ENCODE measurements at places on chromosomes 1 and 21.

- DNase-seq, result no peak
Observed at GRCh38 chr1:46019348-46019747, 113.1 kb downstream of the PIK3R3 start.

DNA sequence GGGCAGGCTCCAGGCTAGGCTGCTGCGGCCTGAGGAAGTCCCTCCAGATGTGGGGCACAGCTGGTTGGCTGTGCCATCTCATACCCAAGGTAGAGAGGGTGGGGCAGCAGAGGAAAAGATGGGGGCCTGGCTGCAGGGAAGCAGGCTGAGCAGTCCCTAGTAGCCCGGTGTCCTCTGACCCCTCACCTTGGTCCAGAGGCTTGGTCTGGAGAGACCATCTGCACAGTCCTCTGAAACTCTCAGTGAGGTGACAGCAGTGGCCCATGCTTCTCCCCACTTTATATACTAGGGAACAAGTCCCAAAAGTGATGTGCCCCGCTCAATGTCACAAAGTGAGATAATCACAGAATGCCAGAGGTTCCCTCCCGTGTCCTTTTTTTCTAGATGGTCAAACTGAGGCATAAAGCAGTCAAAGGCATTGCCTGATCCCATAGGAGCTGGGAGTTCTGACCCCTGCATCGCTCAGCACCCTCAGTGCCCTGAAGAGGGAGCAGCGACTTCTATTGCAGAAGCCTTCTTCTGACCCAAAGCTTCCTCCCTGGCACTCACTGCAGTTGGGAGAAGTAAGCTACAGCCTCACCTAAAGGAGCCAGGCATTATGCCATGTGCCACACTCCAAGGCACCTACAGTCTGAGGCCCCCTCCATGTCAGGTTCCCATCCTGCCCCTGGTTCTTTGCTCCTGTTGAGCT, 45.5 kb downstream of the TRABD2B start:
- DNase-seq, result no peak

- no peak for DNase-seq
Observed at GRCh38 chr1:232452117-232452516, 177.8 kb downstream of the SIPA1L2 start.

- DNase-seq, result no peak
Observed at GRCh38 chr1:15258833-15259621, 12.0 kb downstream of the FHAD1 start.

DNA sequence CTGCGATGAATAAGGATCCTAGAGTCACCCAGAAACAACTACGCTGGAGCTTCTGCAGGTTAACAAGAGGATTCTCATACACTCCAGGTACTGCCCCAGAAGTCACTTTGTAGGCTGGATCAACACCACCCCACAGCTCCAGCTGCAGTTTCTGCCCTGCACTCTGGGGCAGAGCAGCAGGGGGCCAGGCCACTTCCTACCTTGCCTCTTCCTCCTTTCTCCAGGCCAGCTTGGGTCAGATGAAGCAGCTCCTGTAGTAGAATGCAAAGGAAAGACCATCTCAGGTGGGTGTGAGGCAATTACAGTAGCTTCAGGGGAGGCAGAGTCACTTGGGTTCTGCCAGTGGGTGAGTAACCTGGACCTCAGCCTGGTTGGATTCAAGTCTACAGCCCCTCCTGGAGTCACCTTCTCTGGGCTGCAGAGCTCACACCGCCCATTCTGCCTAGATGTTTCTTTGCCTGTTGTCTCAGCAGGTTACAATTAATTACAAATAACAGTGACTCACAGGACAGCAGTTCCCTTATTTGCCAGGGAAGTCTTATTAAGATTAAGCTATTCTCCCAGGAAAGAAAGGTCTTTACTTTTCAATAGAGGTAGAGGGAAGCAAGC, 24.4 kb upstream of the BCAR3 start:
- DNase-seq, result no peak

GRCh38 chr1:98368995-98369394, 292.5 kb upstream of the SNX7 start:
- DNase-seq, result no peak

DNA sequence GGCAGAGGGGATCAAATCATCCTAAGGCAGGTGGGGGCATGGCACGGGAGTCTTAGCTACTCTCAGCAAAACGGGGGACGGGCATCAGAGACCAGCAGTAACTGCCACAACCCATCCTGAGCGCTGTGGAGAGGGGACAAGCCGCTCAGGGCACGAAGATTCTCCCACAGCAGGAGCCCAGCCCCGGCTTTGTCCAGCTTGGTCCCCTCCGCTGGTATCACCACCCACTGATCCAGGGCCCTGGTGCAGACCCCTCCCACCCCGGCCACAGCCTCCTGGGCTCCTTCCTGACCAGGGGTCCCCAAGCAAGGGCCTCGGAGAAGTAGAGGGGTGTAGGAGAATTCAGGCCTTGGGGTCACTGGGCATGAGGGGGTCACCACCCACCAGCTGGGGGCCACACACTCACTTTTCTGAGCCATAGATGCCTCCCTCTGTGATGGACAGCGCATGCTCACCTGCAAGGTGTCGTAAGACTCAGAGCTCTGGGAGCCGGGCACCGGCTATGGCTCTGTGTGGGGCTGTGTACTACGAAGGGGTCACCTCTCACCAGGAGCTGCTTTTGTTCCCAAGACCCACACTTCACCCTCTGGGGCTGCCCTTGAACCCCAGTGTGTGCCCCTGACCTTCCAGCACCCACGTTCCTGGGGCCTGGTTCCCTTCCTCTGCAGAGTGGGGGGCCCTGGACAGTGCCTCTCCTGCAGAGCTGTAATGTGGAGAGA, 2.3 kb upstream of the SMIM1 start:
- DNase-seq, result no peak

GRCh38 chr1:192435704-192436103, 118.9 kb downstream of the RGS21 start:
- DNase-seq, result no peak

GRCh38 chr1:192986110-192986747, 72.9 kb downstream of the UCHL5 start:
- no peak for DNase-seq

- DNase-seq, result no peak
Observed at GRCh38 chr21:34781526-34781925, 112.7 kb downstream of the CLIC6 start.

DNA sequence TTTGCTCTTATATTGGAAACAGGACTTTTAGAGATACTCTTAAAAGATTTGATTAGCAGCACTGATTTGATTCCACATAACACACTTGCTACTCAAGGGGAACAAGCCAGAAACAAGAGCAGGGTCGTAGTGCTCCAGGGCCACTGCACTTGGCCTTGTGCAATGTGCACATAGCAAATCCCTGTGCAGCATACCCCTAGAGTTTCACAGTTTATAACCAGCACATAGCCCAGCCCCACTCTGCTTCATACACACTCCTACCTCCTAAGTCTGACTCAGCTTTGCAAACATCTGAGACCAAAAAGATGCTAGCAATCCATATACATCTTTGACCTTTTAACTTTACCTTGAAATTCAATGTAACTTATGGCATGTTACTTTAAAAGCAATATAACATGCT, 157.6 kb downstream of the VAV3 start:
- no peak for DNase-seq

DNA sequence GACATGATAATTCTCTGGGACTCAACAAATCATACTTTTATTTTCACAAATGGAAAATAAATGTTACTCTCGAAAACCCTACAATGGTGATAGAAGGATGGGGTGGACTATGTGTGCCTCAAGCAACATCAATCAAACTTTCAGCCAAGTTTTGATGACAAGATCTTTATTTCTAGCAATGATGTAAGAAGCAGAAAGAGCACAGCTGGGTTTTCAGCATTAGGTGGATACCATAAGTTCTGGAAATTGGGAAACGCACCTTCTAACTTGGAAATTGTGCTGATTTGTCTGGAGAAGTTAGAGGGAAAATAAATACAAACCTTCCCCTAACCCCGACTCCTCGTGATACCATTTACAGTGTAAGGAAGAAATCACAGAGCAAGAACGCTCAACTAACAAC, 320.3 kb downstream of the PAPPA2 start:
- DNase-seq, result no peak

GRCh38 chr1:11600836-11601235, 53.4 kb downstream of the FBXO2 start:
- no peak for DNase-seq

DNA sequence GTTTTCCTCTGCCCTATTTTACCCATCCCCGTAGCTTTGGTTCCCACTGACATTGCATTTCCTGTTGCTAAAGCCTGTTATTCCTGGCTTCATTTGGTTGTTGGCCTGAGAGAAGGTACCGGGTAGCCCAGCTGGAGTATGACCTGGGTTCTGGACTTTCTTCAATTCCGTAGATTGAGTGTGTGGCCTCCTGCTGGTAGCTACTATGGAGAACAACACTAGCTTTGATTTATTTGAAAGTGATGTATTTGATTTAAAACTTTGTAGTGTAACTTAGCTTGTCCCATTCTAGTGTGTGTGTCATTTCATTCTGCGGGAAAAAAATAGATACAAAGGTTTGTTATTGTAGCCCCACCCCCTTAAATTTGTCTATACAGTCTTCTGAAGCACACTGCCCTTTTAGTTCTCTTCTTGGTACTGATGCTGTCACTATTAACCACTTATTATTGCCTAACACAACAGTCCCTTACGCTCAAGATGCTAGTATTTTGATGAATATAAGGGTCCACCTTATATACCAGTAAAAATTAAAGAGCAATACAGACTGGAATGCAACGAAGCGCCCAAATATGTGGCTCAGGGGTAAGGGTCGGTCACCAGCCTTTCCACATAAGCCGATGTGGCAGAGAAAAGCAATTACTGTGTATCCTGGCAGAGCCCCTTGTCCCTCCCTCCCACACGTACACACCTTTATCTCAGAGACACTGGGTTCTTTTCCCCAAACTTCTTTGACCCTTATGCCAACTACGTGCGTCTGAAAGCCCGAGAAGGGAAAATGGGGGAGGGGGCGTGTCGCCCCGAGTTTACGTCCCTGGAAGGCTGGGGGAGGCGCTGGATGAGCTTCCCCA, 643 bp upstream of the MOV10 start:
- no peak for DNase-seq

- no peak for DNase-seq
Observed at GRCh38 chr1:202275061-202275770, 66.5 kb downstream of the UBE2T start.
